ENCODE measurements at places on chromosomes 6 and 20.

DNA sequence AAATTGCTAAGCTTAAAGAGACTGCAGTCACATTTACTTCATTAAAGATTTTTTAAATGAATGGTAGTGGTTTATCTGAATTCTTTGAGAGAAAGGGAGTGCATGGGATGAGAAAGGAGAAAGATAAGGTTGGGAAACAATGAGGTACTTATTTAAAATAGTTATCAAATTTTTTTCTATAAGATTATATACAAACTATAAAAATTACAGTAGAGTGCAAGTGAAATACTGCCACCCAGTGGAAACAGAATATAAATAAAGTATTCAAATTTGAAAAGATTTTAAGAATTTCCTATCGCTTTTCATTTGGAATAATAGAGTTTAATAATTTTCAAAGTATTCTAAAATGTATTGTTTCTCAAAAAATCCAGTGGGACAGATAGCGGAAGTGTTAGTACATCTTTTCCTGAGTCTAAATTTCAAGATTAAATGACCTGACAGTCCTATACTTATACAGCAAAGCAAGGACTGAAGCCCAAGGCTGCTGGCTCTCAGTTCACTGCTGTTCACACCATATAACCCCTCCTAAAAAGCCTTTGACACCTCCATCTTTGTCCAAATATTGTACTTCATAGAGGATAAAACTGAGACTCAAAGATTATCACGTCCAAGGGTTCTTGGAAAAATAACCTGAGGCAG, 31.1 kb downstream of the EPM2A start:
- DNase-seq: no peak

DNA sequence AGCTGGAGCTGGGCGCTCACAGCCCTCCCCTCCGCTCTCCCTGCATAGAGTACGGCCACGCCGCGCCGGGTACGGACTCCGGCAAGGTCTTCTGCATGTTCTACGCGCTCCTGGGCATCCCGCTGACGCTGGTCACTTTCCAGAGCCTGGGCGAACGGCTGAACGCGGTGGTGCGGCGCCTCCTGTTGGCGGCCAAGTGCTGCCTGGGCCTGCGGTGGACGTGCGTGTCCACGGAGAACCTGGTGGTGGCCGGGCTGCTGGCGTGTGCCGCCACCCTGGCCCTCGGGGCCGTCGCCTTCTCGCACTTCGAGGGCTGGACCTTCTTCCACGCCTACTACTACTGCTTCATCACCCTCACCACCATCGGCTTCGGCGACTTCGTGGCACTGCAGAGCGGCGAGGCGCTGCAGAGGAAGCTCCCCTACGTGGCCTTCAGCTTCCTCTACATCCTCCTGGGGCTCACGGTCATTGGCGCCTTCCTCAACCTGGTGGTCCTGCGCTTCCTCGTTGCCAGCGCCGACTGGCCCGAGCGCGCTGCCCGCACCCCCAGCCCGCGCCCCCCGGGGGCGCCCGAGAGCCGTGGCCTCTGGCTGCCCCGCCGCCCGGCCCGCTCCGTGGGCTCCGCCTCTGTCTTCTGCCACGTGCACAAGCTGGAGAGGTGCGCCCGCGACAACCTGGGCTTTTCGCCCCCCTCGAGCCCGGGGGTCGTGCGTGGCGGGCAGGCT, 4.6 kb downstream of the KCNK15 start:
- DNase-seq: peak; percentile 54

DNA sequence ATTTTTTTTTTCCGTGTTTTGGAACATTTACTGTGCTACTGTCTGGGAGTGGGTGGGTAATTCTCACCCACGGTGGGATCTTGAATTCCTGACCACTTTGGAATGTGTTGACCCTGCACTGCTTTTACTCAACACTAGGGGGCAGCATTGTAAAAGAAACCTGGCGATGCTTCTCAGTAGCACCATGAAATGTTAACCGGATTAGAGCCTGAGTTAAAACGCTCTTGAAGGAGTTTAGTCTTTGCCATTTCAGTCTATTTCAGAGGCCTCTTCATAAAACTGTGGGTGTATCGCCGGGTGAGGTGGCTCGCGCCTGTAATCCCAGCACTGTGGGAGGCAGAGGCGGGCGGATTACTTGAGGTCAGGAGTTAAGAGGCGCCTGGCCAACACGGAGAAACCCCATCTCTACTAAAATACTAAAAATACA, 114.4 kb upstream of the PRND start:
- DNase-seq: peak; percentile 83

GRCh38 chr6:158631678-158632537, 12.6 kb downstream of the DYNLT1 start:
- no peak for DNase-seq

DNA sequence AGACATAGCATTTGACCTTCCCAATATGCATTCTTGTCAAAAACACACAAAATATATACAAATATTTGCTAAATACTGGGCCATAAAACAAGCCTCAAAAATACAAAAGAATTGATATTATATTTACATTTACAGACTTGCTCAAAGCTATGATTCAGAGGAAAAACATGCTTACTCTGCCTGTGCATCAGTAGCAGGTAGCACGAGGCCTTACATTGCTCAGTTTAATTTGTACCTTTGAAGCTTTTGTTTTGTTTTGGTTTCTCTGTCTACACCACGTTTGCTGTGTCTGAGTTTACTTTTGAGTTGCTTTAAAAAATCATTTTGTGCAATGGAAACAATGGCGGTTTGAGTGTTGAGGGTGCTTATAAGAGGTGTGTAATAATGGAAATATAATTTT, 99.3 kb downstream of the PHF3 start:
- no peak for DNase-seq

DNA sequence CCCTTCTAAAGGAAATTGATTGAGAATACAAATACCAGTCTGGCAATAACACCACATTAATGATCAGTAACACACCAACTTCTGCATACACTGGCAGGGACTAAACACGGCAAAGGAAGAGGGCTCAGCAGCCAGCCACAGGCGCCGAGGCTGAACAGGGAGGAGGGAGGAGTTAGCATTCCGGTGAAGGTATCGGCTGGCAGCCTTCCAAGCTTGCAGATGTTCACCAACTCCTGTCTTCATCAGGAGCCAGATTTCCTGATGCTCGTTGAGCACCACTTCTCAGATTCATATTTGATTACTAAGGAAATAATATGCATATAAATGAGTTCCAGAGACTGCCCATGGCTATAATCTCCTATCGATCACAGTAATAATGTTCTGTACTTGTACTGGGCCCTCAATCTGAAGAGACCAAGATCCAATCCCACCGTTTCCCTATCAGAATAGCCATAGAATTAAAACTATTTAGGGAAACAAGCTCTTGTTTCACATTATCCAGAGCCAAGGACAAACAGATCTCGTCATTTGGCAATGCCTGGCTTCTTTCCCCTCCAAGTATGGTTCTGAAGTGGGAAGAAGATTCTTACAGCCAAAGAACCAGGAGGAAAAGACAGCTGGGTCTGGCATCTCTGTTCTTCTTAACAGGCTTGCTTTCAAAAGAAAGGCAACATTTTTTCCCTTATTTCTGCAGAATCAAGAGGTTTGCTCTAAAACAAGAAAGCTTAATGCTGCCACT, 42.2 kb downstream of the GFOD1 start:
- DNase-seq: peak; percentile 56

GRCh38 chr20:31842471-31843157, 2.8 kb downstream of the FOXS1 start:
- DNase-seq: no peak

GRCh38 chr6:13473768-13474165, 13.6 kb downstream of the GFOD1 start:
- no peak for DNase-seq

DNA sequence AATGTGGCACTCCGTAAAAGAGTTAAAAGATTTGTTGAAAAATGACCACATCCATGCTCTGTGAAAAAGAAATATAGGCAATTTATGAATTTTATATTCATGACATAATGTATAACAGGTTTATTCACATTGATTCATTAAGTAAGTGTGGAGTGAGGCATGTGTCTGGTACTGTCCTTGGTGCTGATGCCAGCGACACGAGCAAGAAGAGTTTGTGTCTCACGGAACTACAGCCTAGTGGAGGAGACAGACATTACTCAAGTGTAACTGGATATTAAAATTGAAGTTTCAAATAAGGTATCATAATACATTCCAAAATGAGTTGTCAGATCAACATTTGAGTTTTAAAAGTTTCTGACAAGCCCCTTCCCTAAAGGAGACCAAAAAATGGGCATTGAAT, 158.2 kb upstream of the PRND start:
- peak; percentile 90 for DNase-seq

GRCh38 chr20:23047001-23047737, 2.3 kb downstream of the THBD start:
- DNase-seq: no peak

GRCh38 chr6:137709424-137710236, 157.4 kb upstream of the TNFAIP3 start:
- DNase-seq: no peak

GRCh38 chr6:17423026-17423425, 29.6 kb downstream of the CAP2 start:
- DNase-seq: no peak

DNA sequence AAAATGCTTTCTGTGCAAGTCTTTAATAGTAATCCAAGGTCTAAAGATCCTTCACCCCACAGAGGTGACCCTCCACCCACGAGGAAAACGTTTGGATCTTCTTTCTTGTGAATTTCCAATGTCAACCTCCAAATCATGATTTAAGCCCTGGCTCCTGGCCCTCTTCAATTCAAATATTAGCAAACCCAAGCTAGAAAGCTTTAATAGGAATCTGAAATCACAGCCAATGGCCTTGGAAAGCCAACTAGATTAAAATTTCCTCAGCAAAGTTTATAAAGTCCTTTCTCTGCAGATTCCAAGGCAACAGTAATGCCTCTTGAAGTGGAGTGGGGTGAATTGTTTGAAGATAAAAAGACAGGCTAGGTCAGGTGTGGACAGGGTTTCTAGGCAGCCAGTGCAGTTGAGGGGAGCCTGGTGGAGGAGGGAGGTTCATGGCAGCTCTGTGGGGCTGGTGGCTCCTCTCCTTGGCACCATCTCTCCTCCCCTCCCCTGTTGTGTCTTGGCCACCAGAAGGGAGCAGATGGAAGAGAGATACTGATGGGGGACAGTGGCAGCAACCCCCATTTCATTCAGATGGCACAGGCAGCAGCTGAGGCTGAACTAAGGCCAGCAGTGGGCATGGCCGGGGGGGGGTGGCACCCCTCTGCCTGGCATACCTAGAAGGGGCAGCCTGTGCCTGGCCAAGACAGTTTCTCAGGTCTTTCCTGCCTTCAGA, 12.0 kb upstream of the UQCC2 start:
- DNase-seq: no peak

DNA sequence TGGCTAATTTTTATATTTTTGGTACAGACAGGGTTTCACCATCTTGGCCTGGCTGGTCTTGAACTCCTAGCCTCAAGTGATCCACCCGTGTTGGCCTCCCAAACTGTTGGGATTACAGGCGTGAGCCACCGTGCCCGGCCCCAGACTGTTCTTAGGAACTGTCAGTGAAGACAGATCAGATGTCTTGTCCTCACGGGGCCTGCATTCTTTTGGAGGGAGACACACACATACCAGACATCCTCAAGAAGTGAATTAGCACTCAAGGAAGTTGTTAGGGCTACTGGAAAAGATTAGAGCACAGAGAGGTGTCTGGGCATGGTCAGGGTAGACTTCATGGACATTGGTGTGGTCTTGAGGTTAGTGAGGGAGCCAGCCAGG, 10.3 kb upstream of the LPIN3 start:
- DNase-seq: no peak

- DNase-seq: no peak
These were observed 198.6 kb downstream of the MMUT start for GRCh38 chr6:49264496-49264895.

DNA sequence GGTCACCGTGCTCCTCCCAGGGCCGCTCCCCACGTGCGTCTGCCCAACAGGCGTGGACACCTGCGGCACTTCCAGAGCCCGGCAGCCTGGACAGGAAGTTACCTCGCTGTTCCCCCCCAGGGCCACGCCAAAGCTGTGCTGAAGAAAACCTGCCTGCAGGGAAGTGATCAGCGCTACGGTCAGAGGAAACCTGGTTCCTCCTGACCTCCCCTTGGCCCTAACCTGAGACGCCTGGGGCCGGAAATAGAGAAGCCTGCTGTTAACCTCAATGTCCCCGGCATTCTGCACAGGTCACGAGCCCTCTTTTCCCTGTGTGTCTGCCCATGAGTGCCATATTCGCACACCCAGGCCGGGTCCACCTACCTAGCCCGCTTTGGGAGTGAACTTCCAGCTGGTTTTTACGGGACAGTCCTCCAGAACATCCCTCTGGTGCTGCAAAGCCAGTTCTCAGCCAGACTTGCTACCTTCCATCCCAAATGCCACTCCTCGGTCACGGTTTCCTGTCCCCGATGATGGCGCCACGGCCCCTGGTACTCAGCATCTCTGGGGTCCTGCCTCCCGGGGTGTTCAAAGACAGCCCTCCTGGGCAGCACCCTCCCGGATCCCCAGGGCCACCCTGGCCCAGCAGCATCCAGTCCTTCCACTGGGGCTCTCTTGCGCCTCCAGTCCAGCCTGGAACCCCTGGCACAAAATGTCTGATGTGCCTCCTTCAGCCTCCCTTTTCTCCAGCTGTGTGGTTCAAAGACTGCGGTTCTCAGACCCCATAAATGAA, 12.0 kb upstream of the IRF4 start:
- no peak for DNase-seq

GRCh38 chr20:39916236-39916765, 772.7 kb downstream of the MAFB start:
- no peak for DNase-seq

DNA sequence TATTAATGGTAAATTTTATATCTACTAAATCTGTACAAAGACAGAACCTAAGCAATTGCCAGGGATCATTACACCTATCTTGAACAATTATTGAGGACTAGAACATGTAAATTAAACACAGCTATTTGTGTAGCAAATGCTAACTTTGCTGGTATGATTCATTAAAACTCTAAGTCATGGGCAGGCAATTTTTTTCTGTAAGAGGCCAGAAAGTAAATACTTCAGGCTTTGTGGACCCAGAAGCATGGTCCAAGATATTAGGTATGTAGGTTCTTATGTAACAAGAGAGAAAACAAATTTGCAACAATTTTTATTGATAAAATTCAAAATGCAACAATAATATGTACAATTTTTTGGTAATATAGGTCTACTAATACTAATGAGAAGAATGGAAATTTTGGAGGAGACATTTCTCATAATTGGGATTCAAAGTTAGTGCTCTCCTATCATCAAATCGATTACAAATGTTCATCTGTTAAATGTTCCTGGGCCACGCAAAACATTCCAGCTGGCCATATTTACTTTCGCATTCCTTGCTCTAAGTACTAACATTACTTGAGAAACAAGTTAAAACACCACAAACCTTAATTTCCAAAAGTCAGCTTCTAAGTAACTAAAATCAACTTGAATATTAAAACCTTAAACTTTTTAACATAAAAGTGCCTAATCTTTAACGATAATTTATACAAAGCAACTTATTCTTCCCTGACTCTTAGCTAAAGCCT, 4.3 kb downstream of the TMEM30A start:
- no peak for DNase-seq

GRCh38 chr20:5268449-5268848, 48.3 kb downstream of the PROKR2 start:
- no peak for DNase-seq

GRCh38 chr6:130322673-130323268, 43.0 kb upstream of the TMEM200A start:
- DNase-seq: peak; percentile 84

All from common myeloid progenitor, CD34-positive (primary cell).